ENCODE measurements at places on chromosomes 5 and 9.

GRCh38 chr5:151019331-151019730 is 1.1 kb upstream of the GPX3 start:
- DNase-seq = no peak

DNA sequence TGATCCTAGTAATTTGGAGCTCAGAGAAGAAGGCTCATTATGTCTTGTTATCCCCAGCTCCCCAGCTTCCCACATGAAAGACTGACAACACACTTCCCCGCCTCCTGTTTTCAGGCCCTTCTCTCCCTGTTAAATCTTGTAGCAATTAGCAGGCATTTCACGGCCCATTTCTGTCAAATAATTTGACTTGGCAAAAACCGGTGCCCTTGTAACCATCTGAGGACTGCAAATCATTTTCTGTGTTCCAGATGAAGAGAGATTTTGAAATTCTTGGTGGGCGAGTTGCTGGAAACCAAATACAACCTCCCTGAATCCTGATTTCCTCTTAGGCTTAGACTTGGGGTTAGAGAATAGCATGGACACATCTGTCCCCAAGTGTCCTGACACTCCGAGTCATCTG is 109.7 kb downstream of the MSX2 start:
- DNase-seq = no peak

- DNase-seq = no peak
Observed at GRCh38 chr5:143056792-143057579, 286.8 kb downstream of the ARHGAP26 start.

DNA sequence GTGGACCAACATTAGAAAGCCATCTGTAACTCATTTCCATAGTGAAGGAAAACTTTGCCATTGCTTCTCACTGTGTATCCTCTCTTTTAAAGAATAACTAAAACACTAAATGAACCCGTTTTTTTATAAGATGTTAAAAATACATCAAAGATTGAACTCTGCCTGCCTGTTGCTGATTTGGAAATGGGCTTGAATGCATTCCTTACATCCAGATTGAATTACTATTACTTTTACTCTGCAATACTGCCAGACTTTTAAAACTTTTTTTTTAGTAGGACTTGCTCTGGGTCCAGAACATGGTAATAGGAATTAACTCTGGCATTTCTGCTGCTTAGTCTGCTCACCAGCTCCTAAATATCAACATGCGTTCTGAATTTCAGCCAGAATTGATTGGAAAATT is 176.8 kb upstream of the PAPPA start:
- no peak for DNase-seq

- no peak for DNase-seq
Observed at GRCh38 chr5:97363577-97363976, 180.5 kb upstream of the RIOK2 start.

- no peak for DNase-seq
Observed at GRCh38 chr9:133273098-133273497, 1.9 kb downstream of the ABO start.

GRCh38 chr5:135032695-135032998 is 1.4 kb downstream of the PITX1 start:
- no peak for DNase-seq
